ENCODE measurements at places on chromosomes 6 and 20.

- no peak for DNase-seq
Measured at GRCh38 chr6:129704708-129705107, 5.3 kb downstream of the ARHGAP18 start.

- DNase-seq: no peak
Measured at GRCh38 chr6:121395736-121396135, 39.7 kb upstream of the GJA1 start.

GRCh38 chr20:62982124-62983075, 24.4 kb downstream of the BHLHE23 start:
- DNase-seq: no peak

GRCh38 chr6:33431880-33432541, 12.1 kb downstream of the SYNGAP1 start:
- no peak for DNase-seq

DNA sequence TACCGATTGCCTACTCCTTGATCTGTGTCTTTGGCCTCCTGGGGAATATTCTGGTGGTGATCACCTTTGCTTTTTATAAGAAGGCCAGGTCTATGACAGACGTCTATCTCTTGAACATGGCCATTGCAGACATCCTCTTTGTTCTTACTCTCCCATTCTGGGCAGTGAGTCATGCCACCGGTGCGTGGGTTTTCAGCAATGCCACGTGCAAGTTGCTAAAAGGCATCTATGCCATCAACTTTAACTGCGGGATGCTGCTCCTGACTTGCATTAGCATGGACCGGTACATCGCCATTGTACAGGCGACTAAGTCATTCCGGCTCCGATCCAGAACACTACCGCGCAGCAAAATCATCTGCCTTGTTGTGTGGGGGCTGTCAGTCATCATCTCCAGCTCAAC, 13.5 kb downstream of the CCR6 start:
- DNase-seq: no peak
